ENCODE measurements at places on chromosomes 3 and 15.

- DNase-seq: no peak
Measured at GRCh38 chr3:128858167-128858566, 21.3 kb upstream of the ACAD9 start.

GRCh38 chr15:31308185-31308639, 18.4 kb upstream of the KLF13 start:
- DNase-seq: no peak

DNA sequence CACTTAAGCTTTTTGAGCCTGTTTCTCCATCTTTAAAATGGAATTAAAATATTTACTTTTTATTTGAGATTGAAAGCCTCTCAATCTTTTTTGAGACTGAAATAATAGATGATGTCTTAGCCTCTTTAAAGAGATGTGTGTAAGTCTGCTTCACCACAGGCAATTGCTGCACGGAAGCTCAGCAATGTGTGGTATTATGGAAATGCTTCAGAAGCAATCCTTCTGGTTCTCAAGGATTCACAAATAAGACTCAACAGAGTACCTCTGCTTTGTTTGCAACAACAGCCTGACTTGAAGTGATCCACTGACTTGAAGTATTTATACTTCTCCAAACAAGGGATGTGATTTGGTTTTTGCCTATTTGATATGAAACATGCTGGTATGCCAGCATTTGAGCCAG, 332.0 kb upstream of the RASGRP1 start:
- DNase-seq: no peak

DNA sequence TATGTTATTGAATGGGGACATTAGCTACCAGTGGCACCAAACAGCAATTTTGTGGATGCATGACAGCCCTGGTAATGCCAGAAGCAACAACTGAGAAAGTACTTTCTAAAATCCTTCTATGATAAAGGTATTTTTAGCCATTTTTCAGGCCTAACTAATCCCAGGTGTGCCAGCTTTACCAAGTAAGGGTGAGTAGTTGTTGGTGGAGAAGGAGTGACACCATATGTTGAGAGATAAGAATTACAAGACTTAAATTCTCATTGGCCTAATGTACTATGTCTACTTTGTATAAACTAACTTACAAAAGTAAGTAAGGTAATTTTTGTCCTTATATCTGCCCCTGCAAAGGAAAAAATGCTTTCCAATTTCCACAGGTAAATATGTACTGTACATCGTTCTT, 4.1 kb upstream of the COX17 start:
- DNase-seq: peak; percentile 55

- no peak for DNase-seq
Measured at GRCh38 chr15:81948222-81948621, 97.6 kb downstream of the MEX3B start.

GRCh38 chr3:136753326-136753939, 1.3 kb upstream of the STAG1 start:
- peak; percentile 9 for DNase-seq

GRCh38 chr3:2029559-2029958, 69.1 kb upstream of the CNTN4 start:
- no peak for DNase-seq

- no peak for DNase-seq
Measured at GRCh38 chr3:23959135-23959900, 14.2 kb downstream of the NR1D2 start.

DNA sequence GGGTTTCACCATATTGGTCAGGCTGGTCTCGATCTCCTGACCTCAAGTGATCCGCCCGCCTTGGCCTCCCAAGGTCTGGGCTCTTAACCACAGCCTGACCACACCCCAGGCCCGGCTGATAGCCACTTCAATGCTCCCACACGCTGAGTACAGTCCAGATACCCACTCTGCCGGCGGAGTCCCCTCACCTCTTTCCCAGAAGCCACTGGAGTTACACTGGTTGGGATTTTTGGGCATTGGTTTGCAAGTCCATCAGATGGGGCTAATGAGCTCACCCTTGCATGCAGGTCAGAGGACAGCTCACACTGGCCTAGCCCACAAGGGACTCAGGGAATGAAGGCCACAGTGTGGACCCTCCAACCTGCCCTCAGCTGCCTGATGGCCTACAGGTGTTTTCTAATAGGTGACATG, 60.1 kb downstream of the IQSEC1 start:
- peak; percentile 92 for DNase-seq

DNA sequence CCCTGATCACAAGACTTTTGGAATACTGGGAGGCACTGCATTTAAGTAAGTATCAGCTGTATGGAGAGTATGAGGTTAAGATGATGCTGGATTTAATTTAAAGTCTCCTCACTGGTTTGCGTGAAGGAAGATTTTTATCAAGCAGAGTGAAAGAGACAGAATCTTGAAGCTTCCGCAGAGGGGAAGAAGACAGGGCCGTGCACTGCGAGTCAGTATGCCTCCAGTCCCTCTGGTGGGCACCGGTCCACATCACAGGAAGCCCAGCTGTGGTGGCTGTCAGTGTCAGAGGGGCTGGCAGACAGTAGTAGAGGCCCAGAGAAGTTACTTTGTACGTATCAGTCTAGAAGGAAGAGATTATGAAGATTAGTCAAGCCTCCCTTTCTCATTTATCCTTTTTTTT, 379.0 kb upstream of the TPRG1 start:
- no peak for DNase-seq

- no peak for DNase-seq
Measured at GRCh38 chr3:120407508-120408287, 43.1 kb downstream of the FSTL1 start.

DNA sequence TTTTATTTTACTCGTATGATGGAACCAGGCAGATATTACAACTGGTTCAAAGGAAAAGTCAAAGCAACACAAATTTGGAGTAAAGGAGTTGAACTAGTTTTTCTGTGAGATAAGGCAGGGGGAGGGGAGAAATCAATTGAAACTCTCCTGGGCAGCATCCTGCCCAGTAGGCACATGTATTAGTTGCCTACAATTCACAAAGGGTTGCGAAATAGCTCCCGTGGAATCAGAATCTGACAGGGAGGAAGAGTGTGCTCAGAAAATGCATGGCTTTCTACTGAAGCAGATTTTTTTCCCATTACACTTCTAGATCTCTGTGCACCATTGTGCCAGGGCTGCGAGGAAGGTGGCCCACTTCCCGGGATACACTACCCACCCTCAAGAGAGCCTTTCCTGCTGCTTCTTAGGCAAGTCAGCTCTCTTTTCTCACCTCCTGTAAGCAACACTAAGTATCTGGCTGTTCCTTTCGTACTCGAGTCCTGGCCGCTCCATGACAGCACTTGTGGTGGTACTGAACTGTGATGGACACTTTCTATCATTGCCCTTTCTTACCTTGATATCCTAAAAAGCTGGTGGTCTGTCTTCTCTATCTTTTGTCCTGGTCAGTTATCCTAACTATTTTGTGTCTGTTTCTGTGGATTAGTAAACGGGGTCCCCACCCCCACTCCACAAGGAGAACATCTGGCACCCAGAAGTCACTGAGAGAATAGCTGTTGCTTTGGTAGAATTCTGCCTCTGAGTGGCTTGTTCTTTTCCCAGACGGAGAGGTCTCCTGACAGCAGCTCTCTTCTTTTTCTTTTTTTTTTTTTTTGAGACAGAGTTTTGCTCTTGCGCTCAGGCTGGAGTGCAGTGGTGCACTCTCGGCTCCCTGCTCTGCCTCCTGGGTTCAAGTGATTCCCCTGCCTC, 74.8 kb downstream of the RPL39L start:
- DNase-seq: peak; percentile 21

DNA sequence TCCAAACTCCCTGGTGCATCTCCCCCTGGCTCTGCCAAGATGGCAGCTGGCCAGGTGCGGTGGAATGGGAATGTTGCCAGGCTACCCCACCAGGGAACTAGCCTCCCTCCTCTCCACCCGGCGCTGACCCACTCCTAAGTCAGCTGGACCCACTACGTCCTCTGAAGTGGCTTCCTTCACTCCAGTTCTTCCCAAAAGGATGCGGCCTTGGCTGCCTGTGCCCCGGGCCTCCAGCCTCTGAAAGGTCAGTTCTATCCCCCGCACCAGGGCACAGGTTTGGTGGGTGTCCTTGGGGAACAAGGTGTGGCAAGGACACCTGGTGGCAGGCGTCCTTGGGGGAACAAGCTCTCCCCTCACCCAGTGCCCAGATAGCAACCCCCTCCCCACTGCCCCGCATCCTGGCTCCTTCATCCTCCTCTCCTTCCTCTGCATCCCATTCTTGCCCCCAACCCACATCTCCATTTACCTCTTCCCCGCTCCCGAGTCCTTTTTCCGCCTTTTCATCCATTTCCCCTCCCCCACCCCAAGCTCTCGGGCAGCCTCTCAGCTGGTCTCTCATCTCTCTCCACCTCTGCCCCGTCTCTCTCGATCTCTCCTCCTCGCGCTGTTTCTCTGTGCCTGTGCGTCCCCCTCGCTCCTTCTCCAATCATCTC, 54.0 kb downstream of the LHFPL4 start:
- no peak for DNase-seq

GRCh38 chr3:141305436-141305835, 62.9 kb upstream of the ZBTB38 start:
- no peak for DNase-seq
